Cardiac fibroblast (primary cell): ENCODE measurements at places on chromosomes 2 and 18.

GRCh38 chr2:222451224-222451674, 26.9 kb downstream of the SGPP2 start:
- no peak for DNase-seq

GRCh38 chr2:26048791-26049190, 14.9 kb downstream of the RAB10 start:
- no peak for DNase-seq

GRCh38 chr2:201228912-201229290, 31.4 kb upstream of the CASP8 start:
- DNase-seq = no peak

DNA sequence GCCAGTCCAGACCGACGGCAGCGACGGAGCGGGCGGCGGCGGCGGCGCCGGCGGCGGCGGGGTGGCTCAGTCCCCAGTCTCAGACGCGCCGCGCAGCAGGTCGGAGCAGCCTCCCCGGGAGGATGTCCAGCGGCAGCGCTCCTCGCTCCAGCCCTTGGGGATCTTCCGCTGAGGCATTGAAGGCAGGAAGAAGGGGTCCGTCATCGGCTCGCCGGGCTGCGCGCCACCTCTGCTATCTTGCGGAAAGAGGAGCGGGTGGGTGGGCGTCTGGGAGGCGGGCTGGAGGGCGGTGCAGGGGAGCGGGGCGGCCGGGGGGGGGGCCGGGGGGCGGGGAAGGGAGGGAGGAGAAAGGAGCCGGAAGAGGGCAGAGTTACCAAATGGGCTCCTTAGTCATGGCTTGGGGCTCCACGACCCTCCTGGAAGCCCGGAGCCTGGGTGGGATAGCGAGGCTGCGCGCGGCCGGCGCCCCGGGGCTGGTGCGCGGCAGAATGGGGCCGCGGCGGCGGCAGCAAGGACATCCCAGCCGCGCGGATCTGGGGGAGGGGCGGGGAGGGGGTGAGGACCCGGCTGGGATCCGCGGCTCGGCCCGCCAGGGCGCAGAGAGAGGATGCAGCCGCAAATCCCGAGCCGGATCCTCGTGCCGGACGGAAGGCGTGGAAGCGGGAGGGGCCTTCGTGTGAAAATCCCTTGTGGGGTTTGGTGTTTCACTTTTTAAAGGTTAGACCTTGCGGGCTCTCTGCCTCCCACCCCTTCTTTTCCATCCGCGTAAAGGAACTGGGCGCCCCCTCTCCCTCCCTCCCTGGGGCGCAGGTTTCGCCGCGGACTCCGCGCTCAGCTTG, at the start of gene NETO1:
NETO1 (minus strand) TSS at position 242 of the 839 bp plus-strand sequence. CDS start 696 bp downstream, outside the sequence.
- no peak for DNase-seq

DNA sequence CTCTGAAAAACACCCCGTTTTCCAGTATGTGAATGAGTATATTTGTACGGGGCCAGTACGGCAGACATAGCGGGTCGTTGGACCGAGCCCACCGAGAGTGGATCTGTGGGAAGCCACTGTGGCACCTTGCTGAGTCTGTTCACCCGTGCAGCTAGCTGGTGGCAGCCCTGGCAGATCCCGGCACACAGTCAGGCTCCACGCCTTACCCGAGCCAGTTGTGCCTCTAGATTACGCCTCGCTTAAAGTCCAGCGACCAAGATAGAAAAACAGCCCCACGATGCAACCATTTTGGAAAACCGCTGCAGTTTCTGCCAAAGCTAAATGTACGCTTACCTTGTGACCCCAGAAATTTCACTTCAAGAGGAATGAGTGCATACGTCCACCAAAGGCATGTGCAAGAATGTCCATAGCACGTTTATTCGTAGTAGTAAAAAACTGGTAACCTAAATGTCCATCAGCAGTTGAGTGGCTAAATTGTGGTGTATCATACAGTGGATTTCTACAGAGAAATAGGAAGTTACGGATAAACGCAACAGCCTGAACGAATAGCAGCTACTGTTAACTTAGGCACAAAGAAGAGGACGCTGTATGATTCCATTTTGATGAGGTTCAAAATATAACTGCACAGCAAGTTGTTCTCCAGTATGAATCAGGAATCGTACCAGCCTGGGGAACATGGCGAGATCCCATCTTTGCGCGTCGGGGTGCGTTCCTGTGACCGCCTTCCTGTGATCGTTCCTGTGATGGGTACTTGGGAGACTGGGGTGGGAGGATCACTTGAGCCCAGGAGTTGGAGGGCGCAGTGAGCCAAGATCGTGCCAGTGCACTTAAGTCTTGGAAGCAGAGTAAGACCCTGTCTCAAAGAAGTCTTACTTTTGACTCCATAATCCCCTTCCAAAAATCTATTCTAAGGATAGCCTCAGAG, 688 bp upstream of the WDR33 start:
- DNase-seq = no peak
